ENCODE measurements at places on chromosomes 2 and 18.

GRCh38 chr2:22703286-22703920 lies 681.6 kb upstream of the KLHL29 start:
- no peak for DNase-seq

GRCh38 chr18:814300-815084 lies 2.5 kb upstream of the YES1 start:
- no peak for DNase-seq

DNA sequence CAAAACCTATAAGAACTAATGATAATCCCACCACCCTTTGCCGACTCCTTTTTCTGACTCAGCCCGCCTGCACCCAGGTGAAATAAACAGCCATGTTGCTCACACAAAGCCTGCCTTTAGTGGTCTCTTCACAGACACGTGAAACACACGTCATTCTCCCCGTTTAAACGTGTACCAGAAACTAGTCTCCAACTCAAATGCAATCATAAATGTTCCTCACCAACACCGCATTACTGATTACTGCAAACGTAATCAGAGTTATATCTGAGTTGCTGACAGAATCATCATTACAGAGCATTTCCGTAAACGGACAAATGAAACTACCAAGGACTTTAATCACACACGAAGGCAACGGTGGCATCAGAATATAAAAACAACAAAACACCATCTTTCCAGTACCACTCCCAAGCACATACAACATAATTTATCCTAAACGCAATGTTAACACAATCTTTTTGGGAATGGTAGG lies 1.9 kb downstream of the CLK1 start:
- peak; percentile 38 for DNase-seq

DNA sequence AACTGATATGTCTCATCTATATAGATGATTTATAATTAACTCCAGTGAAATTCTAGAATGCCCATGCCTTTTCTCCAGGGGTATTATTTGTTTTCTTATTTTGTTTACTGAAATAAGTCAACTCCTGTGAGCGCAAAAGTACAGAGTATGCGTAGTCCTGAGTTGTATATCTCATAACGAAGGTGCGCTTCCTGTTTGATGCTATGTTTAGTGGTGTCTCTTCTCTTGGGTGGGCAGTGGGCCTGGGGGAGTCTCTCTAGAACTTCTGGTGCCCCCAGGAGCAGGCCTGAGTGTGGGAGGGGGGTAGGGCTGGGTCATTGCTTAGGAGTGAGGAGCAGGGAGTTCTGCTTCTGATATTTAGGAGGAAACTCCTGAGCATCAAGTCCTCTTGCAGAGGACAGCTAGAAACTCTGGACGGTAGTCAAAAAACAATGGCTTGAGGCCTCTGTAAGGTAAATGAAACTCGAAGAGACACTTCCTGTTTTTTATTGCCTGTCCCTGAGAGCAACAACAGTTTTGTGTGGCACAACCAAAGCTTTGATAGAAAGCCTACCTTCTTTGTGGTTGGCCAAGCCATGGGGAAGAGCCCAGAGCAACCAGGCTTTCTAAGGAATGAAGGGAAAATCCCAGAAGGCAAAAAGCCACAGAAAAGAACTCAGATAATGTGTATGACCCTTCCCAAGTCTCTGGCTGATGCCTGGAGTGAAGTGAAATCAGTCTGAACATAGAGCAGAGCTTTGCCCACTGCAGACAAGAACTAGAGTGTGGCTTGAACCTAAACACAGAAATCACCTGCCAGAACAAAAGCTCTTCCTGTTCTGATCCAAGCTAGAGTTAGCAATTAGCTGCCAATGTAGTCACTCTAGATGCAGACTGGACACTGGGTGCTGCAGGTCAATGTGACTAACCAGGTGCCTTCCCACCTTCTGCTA lies 8.5 kb upstream of the SP140L start:
- DNase-seq: no peak

DNA sequence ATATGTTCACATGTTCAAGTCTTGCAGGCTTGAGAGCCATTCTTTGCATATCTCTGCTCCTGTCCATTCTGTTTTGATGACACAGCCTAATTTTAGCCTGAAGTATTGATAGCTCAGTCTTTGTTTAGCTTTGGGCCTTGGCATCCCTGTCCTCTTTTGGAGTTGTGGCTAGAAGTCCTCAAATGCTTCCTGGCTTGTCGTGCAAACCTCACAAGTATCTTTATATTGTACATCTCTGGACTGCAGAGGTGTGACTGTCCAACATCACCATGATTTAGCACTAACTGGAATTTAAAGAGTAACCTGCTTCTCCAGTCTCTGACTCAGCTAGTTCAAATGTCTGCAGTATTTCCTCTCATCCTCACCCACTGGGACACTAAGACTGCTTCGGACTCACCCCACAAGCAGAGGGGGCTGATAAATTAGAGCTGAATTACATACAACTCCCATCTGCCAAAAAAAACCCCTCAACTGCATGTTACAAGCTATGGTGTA lies 11.7 kb downstream of the PFN4 start:
- DNase-seq: no peak

DNA sequence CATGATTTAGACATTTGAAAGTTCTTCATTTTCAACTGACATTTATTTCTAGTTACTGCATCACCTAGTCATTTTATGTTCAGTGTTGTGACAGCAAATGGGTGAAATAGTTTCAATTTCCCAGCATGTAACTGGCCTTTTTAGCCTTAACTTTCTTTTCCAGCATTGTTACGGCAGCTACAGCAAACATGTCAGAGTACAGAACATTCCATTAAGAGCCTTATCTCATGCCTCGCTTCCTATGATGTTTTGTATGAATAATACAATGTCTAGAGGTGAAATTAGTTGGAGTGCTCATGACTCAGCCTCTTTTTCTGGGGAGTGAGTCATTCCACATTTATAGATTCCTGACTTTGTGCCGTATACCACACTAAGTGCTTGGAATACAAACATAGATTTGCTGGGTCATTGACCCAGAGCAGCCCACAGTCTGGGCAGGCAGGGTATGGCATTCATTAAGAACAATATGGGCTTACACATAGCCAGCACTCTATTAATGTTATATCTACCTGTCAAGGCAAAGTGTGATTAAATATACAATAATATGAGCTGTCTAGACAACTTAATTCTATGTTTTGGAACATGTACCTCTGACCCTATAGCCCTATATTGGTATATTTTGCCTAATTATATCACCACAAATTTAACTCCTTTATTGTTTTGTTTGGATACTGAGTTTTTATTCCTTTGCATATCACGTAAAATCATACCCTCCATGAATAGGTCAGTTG lies 72.2 kb downstream of the MAP2 start:
- no peak for DNase-seq

- DNase-seq: no peak
Measured at GRCh38 chr2:98234776-98235175, 111.5 kb upstream of the CNGA3 start.

DNA sequence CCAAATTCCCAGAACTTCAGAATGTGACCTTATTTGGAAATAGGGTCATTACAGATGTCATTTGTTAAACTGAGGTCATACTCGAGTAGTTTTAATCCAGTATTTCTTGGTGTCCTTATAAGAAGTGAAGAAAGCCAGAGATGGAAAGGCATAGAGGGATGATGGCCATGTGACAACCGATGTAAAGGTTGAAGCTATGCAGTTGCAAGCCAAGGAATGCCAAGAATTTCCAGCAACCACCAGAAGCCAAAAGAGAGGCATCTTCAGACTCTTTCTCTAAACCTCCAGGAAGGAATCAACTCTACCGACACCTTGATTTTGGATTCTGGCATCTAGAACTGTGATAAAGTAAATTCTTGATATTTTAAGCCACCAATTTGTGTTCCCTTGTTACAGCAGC lies 242.2 kb downstream of the CDH20 start:
- no peak for DNase-seq

- DNase-seq: no peak
Measured at GRCh38 chr2:219282943-219283581, 3.9 kb downstream of the DNAJB2 start.

- DNase-seq: no peak
Measured at GRCh38 chr2:83481436-83481835, 977.6 kb downstream of the SUCLG1 start.

- DNase-seq: no peak
Measured at GRCh38 chr18:73047688-73048087, 179.9 kb upstream of the NETO1 start.

DNA sequence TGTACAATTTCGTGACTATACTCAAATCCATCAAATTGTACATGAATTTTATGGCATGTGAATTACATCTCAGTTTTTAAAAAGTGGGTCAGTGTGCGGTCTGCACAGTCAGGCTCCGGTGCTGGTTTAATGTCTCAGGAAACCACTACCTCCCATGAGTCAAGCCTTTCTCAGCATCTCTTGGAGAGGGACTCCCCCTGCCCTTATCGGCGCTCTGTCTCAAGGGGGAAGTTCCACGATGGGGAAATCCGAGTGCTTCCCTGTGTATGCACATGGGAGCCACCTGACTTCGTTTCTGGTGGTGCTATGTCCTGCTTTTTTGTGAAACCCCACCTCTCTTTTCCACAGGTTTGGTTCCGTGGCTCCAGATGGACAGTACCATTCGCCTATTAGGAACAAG lies 72.5 kb downstream of the ACOXL start:
- DNase-seq: no peak

DNA sequence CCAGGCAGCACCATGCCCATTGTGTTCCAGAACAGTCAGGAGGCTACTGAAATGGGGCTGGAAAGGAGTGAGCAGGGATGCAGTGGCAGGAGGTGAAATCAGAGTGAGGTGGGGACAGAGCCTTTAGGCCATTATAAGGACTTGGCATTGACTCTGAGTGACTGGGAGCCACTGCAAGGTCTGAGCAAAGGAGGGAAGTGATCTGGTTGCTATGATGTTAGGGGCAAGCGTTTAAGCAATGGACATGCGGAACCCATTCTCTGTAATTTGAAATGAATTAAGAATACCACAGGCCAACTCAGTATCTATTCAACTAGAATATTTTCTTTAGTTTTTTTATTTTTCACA lies 98.2 kb downstream of the DPP4 start:
- no peak for DNase-seq

GRCh38 chr2:70921839-70922234 lies 13.9 kb upstream of the ATP6V1B1 start:
- no peak for DNase-seq

DNA sequence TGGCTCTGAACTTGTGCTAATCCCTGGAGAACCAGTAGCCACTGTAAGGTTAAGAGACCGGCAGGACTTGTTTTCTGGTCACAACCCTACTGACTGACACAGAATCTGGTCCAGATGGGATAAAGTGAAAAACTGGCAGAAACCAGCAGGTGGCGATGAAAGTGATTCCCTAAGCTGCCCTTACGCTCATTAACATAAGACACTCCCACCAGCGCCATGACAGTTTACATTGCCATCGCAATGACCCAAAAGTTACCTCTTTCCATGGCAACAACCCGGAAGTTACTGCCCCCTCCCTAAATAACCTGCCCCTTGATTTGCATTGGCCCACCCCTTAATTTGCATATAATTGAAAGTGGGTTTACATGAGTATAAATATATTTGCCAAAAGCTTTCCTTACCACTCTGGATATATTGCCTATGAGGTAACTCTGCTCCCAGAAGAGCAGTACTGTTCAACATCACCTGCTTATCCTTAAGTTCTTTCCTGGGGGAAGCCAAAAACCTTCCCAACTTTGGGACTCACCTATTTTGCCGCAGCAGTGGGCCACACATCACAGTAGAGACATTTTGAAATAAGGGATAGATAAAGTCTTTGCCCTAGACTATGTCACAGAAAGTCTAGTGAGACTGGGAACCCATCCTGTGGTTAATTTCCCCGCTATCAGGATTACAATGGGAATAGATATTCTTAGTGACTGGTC lies 35.8 kb upstream of the AFF3 start:
- no peak for DNase-seq

- no peak for DNase-seq
Measured at GRCh38 chr2:182784058-182784706, 68.1 kb downstream of the DNAJC10 start.

GRCh38 chr2:132671151-132671835 lies 1.3 kb upstream of the LYPD1 start:
- DNase-seq: no peak

DNA sequence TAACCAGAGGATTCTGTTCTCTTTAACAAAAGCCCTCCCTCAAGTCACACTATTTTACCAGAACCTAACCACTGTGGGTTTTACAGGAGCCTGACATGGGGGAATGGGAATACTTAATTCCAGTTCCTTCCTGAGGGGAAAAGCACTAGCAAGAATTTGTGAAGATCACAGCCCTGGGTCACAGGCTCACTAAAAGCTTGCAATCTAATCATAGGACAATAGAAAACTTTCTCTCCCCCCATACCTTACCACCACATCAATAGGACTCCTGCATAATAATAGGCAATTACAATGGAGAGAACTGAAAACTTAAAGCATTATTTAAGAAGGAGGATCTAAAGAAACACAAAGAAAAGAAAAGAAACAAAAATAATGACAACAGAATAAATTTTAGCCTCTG lies 225.8 kb upstream of the ZNF804A start:
- DNase-seq: no peak

- no peak for DNase-seq
Measured at GRCh38 chr2:86066007-86066578, 39.6 kb downstream of the POLR1A start.

DNA sequence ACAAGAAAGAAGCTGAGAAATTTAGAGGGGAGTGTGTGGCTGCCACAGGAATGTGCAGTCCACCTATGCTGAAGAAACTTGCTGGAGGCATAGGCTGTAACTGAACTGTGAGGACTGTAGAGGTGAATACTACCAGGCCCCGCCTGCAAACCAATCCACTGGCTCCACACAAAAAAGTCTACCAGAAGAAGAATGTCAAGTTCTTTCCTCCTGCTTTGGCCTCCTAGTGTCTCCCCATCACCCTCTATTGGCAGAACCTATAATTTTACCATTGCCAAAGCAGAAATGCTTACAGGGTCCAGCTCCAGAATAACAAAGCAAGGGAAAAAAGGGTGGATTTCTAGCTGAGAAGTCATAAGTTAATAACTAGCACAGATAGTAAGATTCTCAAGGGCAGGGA lies 5.9 kb upstream of the ATP5MC3 start:
- no peak for DNase-seq

GRCh38 chr18:37844209-37844970 lies 278.8 kb upstream of the CELF4 start:
- no peak for DNase-seq

GRCh38 chr2:238448031-238448955 lies 21.6 kb downstream of the ASB1 start:
- no peak for DNase-seq

GRCh38 chr2:216341121-216341520 lies 31.2 kb downstream of the MARCHF4 start:
- DNase-seq: no peak

GRCh38 chr2:7052404-7052803 lies 135.2 kb downstream of the RNF144A start:
- DNase-seq: no peak

- DNase-seq: no peak
Measured at GRCh38 chr18:49275448-49275847, 185.0 kb downstream of the DYM start.

GRCh38 chr2:148548716-148549400 lies 95.7 kb upstream of the EPC2 start:
- no peak for DNase-seq

GRCh38 chr2:211439011-211439410 lies 882.6 kb downstream of the CPS1 start:
- no peak for DNase-seq

GRCh38 chr2:171814883-171815282 lies 79.2 kb downstream of the SLC25A12 start:
- DNase-seq: no peak
